ENCODE measurements at places on chromosomes 12 and 14. TPM values are rescaled to one million over a fixed set of nuclear protein-coding genes. Genes with fewer than 3 reads are reported as not detected.

NDRG2 gene
- 92.7 TPM for total RNA-seq

PLEKHG7 gene
- 1.6 TPM for total RNA-seq

- no peak overlapping the region for H3K4me3 ChIP-seq
- H3K36me3 ChIP-seq, result no peaks in the 10 kb centered on the region
- no peaks in the 10 kb centered on the region for H3K27me3 ChIP-seq
- H3K4me1 ChIP-seq, result no peaks in the 10 kb centered on the region
Measured at GRCh38 chr14:71523630-71524319, 408.5 kb upstream of the RGS6 start.

DNA sequence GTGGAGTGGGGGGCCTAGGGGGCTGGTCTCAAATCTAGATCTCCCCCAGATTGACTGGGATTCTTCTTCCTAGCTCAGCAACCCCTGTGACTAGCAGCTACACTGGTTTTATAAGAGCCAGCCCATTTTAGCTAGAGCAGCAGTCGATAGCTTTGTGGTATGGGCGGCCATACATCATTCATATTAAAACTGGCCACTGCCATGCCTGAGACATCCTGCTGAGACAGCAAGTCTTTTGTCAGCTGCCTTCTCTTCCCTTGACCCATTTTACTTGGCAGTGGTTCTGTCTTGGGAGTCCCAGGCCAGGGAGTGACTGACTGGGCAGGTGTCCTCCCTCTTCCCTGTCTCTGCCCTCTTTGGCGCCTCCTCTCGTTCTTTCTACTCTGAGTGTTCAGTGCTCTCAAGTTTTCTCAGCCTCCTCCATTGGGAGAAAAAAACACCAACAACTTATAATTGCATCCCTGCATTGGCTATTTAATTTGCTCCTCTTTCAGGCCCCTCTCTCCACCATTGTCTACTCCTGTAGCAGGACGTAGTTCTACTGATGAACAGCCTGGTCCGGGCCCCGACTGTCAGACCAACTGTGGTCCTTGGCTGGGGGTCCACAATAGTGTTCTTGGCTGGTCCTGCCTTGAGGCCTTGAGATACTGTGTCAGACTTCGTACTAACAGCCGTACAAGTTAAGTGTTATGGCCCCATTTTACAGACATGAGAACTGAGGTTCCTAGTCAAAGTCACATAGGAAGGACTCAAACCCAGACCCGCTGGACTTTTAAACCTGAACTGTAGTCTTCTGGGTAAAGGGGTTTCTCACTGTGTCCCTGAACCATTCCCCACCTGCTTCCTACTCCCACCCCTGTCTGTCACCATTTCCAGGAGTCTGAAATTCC lies 18.3 kb upstream of the JDP2 start:
- H3K27me3 ChIP-seq, result no peaks in the 10 kb centered on the region
- H3K4me1 ChIP-seq, result no peaks in the 10 kb centered on the region
- H3K27ac ChIP-seq, result no peak overlapping the region
- H3K4me3 ChIP-seq, result no peak overlapping the region
- no peak for DNase-seq

DNA sequence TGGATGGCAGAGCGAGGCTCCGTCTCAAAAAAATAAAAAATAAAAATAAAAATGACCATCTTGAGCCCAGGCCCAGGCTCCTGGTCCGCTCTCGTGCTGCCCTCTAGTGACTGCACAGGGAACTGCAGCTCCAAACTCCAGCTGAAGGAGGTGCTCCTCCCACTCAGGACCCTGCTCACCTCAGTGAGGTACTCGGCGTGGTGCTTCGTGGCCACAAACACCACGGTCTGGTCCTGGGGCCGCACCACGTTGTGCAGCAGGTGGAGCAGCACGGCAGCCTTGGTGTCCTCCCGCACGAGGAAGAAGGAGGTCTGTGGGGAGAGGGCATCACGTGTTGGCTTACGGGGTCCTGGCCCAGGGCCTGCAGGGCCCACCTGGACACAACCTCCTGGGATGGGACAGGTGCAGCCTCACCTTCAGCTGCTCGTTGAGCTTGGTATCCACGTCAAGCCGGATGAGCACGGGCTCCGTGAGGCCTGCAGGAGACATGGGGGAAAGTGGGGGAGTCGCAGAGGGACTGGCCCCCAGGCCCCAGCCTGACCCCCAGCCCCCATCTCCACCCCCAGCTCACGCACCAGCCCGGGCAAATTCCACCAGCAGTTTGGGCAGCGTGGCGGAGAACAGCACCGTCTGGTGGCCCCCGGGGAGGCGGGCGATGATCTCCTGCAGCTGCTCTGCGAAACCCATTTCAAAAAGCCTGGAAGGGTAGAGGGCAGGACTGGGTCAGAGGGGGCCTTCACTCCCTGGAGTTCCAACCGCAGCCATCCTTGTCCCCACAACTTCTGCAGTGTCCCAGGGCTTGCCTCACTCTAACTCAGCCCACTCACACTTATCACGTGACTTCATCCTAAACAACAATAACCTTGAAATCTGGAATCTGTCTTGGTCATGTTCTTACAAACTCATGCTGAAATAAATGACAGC lies 10.6 kb downstream of the DDX54 start:
- H3K4me3 ChIP-seq, result no peak overlapping the region
- H3K27ac ChIP-seq, result no peak overlapping the region
- peaks cover 6% of the 10 kb centered on the region for H3K4me1 ChIP-seq
- no peaks in the 10 kb centered on the region for H3K27me3 ChIP-seq
- H3K36me3 ChIP-seq, result peaks cover 100% of the 10 kb centered on the region
